ENCODE measurements at places on chromosomes 16 and 17.

DNA sequence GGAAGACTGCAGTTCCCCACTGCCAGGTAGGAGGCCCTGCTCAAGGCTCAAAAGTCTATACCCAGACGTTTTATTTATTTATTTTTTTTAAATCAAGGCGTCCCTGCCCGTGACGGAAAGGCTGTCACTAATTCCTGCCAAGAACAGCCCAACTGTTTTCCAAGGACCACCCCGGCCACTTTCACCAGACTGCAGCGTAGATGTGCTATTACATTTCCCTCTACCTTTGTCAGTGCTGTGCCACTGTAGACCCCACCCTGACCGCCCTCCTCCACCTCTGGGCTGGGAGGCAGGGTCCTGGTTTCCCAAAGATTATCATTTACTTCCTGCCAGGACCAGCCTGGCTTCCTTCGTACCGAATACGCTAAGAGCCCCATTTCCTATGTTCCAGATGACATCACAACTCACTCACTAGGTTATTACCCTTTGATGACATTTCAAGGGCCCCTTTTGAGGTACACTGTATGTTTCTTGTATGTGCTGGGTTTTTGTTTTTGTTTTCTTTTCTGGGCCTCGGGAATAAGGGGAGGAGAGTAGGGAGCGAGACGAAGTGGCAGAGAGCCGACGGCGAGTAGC is 6.3 kb upstream of the RNF227 start:
- no peak for DNase-seq

GRCh38 chr16:1984347-1985225 is 593 bp downstream of the GFER start:
- DNase-seq, result peak; percentile 51

DNA sequence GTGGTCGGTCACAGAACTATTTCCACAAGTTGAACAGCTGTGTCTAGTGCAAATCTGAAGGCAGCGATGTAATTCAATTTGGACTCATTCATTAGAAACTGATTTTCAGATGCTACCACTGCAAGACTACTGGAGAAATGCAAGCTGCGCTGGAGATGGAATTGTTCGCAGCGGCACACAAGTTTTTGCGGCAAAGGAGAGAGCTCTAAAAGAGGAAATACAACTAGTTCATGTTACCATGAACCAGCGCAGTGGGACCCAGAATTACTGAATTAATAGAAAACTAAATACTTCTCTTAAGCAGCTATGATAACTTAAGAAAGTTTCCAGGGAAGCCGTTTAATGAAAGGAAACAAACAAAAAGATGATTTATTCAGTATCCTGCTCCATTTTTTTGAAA is 1.9 kb downstream of the CREBBP start:
- DNase-seq, result peak; percentile 55

GRCh38 chr16:85448557-85449190 is 164.4 kb upstream of the GSE1 start:
- DNase-seq, result no peak

DNA sequence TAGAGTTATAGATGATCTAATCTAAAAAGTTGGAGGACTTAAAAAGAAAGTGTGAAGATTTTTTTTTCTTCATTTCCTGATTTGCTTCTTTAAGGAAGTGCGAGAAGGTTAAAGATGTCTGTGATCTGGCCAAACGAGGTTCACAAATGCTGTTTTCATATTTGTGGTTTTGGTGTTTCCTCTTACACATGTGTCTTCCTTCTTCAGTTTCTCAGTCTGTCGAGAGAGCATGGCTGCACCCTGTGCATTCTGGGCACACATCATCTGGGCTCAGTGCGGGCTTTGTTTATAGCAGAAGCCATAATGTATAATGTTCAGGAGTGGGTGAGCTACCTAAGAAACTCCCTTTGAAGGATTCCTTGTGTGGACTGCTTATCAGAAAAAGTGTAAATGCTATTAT is 260.4 kb upstream of the TBX2 start:
- peak; percentile 64 for DNase-seq

GRCh38 chr17:53724726-53725125 is 98.0 kb upstream of the KIF2B start:
- DNase-seq, result no peak

- peak; percentile 98 for DNase-seq
Observed at GRCh38 chr17:35804658-35805192, 4.6 kb upstream of the TAF15 start.
